Hematopoietic multipotent progenitor cell treated with erythropoietin and hydrocortisone succinate and interleukin-3 and kit ligand, for 8 days (in vitro differentiated cells): ENCODE measurements at places on chromosomes 7 and 10.

DNA sequence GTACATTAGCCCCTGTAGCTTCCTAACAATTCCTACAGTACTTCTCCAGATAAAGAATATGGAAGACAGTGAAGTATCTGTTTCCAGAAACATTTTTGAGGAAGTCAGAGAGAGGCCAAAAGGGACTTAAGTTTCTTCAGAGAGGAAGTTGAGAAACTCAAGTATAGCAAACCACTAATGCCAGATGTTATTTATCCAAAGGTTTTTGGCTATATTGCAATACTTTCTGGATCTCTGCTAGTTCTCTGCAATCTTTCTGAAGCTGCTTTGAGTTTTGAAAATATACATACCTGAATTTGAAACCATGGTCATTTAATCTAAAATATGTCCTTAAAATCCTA is 64.7 kb downstream of the BICC1 start:
- DNase-seq, result no peak

GRCh38 chr7:137480401-137480800 is 136.9 kb upstream of the PTN start:
- DNase-seq, result no peak

DNA sequence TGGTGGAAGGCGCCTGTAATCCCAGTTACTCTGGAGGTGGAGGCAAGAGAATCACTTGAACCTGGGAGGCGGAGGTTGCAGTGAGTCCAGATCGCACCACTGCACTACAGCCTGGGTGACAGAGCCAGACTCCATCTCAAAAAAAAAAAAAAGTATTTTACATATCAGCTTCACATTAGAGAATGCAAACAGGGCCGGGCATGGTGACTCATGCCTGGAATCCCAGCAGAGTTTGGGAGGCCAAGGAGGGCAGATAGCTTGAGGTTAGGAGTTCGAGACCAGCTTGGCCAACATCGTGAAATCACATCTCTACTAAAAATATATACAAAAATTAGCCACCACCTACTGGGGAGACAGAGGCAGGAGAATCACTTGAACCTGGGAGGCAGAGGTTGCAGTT is 31.6 kb downstream of the USP54 start:
- DNase-seq, result no peak

DNA sequence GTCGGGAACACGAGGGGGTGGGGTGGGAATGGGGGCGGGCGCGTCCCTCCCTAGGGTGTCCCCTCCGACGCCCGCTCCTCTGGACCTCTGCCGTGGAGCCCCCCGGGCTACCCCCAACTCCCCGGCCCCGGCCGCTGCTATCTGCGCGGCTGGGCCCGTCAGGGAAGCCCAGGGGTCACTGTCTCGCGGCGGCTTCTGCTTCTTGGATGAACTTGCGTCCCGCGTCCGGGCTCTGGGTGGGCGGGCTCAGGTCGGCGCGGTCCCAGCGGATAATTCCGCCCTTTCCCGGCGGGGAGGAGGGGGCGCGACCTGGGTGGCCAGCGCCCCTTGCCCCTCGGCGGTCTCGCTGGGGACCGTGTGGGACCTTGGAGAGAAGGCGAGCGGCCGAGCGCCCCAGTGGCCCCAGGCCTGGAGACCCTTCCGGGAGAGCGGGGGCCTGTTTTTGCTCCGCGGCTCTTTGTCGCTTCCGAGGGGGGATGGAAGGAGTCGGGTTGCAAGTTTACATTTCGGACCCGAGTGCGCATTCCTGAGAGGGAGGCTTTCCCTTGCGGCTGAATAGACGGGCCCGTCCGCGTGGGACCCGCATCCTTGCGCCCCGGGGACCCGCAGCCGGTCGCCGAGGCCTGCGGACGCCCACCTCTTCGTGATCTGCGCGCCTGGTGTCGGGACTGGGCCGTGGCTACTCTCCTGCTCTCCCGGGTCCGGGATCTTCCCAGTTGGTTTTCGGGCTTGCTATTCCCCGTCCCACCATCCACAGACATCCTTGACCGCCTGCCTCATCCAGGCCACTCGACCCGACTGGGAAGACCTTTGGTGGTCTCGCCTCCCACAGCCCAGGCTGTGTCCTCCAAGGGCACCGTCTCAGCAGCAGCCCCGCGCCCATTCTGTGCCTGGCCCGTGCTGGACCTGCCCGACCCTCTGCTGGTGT is 812 bp downstream of the DOCK1 start:
- no peak for DNase-seq

DNA sequence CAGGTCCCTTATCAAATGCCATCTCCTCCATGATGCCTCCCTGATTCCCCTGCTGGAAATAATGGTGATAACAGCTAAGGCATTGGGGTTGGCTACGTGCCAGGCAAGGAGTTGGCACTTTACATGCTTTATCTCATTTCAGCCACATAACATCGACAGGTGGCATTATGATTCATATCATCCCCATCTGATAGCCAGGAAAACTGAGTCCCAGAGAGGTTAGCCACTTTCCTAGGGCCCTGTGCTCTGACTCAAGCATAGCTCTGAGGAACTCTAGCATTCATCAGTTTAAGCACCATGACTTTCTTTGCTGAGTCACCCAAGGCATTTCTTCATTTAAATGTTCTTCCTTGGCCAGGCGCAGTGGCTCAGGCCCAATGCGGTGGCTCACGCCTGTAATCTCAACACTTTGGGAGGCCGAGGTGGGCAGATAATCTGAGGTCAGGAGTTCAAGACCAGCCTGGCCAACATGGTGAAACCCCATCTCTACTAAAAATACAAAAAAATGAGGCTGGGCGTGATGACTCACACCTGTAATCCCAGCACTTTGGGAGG is 6.6 kb downstream of the LEP start:
- peak; percentile 33 for DNase-seq

GRCh38 chr10:7436490-7437100 is 25.8 kb upstream of the SFMBT2 start:
- DNase-seq, result no peak

- no peak for DNase-seq
Measured at GRCh38 chr7:139823959-139824521, 5.0 kb upstream of the TBXAS1 start.

DNA sequence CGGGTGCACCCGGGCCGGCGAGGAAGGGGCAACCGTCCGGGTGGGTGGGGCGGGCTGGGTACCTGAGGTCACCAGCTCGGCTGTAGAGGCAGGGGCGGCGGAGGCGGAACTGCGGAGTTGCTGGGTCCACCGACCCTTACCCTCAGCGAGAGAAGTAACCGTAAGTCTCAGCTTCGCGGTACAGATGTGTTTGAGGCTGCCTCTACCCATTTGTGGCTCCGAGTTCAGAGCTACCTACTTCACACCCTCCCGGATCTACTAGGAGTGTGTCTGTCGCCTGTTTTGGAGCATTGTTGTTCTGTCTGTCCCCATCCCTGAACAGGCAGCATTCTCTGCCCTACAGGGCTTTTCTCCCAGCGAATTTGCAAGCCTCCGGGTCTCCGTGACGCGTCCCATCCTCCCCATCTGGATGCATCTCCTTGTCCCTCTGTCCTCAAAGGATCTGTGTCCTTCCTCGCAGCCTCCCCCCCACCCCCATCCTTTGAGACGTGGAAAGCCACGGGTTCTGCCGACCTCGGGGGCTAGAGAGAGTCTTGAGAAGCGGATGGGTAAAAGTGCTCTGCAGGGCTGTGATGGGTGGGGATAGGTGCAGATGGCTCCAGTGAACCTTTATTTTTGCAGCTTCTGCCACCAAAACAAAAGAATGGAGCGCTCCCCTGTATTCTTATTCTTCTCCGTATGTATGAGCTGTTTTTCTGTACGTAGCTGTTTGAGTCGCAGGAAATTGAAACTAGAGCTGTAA is 757 bp downstream of the ANKIB1 start:
- DNase-seq, result peak; percentile 32
